ENCODE measurements at places on chromosomes 4 and X.

DNA sequence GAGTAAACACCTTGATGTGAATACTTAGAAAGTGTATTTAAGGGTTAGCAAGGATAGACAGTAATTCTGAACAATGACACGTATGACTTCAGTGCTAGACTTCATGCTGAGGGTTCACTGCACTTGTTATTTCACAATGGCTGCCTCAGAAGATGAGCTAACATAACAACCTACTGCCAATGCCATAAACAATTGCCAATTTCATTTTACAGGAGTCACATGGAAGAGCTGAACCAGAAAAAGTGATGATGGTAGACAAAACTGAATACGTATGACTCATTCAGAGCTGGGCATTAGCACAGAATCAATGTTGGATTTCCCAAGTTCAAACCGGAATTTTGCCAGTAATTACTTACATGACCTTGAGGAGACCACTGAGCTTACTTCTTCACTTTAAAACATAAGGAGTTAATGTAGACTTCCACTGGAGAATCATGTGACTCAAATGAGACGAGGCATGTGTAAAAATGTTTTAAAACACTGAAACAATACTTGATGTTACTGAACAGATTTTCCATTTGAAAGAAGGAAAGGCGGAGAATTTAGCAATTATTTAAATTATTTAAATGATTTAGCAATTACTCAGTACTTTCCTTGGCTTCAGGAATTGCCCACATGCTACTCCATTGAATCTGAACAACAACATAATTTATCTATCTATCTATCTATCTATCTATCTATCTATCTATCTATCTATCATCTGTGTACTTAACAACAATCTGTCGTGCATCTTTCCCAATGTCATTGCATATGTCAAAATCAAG lies 868.5 kb upstream of the SLIT2 start:
- no peak for DNase-seq

GRCh38 chr4:158018221-158018830 lies 154.5 kb downstream of the GASK1B start:
- no peak for DNase-seq

DNA sequence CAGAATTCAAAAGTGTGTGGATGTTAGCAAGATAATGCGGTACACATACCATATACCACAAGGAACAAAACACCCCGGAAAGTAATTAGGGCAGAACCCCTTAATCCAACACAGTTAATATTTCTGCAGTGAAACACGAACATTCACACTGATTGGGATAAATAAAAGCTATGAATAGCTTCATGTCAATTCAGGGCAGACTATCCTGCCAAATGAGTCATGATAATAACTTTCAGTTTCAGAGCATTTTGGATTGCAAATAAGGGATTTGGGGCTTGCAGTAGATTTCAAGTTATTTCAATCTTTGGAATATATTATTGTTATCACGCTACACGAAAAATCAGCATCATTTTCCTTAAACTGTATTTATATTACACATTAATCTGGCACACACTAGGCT lies 24.3 kb downstream of the IRF2 start:
- no peak for DNase-seq

GRCh38 chrX:100868273-100868672 lies 5.9 kb downstream of the NOX1 start:
- DNase-seq: no peak

DNA sequence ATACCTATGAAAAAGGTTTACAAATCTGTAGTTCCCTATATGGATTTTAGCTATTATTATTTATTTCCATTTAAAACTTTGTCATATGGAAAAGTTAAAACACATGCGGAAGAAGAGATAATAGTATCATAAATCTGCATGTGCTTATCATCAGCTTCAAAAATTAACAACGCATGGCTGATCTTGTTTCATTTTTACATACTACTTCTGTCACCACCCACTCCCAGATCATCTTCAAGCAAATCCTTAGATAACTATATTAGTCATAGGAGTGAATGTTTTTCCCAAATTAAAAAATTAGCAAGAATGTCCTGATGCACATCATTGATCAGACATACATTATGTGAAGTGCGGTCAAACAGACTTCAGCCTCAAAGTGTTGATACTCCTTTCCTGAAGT lies 24.6 kb upstream of the MOB1B start:
- DNase-seq: no peak

GRCh38 chrX:122572461-122572860 lies 611.6 kb upstream of the GRIA3 start:
- no peak for DNase-seq

DNA sequence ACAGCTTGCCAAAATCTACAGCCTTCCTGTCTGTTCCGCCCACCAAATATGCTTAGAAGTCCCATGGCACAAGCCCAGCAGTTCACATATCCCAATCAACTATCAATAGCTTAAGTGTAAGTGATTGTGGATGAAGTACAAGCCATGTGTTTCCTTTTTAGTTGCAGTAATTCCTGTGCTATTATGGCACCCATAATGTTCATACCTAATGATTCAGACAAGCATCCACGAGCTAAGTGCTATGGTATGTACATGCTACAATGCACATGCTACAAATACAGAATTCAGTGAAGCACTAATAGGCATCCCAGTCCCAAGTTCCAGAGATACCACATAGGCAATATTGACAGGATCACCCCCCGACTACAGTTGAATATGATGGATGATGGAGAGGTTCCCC lies 94.5 kb downstream of the PCDH19 start:
- DNase-seq: no peak

DNA sequence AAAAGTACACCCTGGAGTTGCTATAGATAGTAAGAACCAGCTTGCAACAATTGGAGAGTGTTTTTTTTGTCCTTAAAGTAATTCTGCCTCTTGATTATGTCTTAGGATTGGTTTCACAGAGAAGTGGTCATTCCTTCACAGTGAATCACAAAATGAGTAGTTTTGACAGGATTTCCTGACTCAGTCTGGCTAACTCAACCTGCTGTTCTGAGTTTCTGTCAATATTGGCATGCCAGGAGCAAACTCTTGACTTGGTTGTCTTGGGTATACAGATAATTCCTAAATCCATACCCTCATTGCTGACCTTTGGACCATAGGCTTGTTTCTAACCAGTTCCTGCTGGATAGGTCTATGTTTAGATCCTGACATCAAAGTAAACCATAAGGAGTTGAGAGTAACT lies 9.4 kb downstream of the FHIP1A start:
- DNase-seq: no peak

GRCh38 chrX:133056341-133056740 lies 40.6 kb downstream of the USP26 start:
- no peak for DNase-seq

DNA sequence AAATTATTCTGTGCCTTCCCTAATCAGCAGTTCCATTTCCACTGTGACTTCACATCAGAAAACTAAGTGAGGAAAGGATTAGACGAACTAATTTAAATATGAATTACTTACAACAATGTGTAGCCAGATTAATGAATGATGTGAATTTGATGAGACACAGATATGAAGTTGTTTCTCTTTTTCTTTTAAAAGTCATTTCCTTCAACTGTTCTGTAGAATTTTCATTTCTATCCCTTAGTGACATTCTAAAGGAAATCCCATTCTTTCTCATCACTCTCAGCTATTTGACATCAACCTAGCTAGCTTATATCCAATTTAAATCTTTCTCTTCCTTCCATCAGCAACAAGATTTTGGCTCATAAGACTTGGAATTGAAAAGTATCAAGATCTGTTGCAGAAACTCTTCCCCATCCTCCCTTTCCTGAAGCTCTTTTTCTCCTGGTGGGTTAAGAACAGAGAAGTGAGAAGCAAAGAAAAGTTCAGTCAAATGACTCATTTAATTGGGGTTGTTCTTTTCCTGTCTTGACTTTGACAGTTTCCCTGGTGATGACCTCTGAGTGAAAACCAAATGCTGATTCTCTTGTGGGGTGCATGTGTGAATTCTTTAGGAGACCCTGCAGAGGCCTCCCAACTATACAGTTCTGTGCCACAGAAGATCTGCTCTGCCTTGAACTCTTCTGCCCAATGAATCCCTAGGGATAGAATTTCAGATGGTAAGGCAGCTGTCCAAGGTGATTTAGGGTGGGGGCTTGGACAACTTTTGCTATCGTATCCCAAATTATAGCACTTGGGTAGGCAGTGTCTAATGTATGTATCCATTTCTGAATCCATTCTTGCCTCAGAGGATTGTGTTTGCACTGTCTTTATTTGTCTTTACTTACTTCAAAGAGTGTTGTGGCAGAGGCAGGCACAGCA lies 232.5 kb upstream of the GPRIN3 start:
- DNase-seq: no peak

DNA sequence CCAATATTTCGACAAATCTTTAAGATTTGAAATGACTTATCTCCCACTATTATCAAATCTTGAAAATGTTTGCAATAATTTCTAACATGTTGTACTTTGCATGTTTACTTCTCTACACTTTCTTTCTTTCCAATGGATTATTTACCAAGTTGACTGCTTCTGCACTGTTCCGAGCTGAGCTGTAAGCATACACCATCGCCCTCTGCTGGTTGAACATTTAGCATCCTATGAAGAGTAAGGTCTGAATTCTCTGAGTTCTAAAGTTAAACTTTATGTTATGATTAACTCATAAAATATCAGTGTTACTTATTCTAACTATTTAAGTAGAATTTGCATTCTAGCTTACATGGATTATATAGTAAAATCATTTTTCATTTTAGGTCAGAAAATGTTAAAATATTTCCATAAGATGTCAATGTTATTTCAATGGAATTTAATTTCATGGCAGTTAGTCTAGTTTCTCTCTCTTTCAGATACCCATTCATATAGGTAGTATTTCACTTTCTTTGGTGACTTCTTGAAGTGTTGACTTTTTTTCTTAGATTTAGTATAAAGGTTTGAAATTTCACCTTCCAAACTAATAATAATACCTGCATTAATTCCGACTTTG lies 137.4 kb downstream of the DKK2 start:
- no peak for DNase-seq

DNA sequence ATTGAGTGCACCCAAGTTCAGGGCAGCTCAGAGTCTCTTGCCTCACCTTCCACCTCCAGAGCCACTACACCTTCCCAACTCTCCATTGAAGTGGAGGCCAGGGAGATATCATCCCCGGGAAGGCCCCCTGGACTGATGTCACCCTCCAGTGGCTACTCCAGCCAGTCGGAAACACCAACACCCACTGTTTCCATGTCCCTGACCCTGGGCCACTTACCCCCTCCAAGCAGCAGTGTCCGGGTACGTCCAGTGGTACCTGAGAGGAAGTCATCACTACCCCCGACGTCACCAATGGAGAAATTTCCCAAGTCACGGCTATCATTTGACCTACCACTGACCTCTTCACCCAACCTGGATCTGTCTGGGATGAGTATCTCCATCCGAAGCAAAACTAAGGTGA lies 7.8 kb upstream of the RTL5 start:
- DNase-seq: no peak

GRCh38 chr4:172601195-172601594 lies 567.4 kb upstream of the GALNT7 start:
- no peak for DNase-seq
